ENCODE measurements at places on chromosomes 6 and 20. TPM values are rescaled to one million over a fixed set of nuclear protein-coding genes. Genes with fewer than 3 reads are reported as not detected.
A peak's percentile ranks its signal among the peaks of the same experiment; 100 is the strongest.

DNA sequence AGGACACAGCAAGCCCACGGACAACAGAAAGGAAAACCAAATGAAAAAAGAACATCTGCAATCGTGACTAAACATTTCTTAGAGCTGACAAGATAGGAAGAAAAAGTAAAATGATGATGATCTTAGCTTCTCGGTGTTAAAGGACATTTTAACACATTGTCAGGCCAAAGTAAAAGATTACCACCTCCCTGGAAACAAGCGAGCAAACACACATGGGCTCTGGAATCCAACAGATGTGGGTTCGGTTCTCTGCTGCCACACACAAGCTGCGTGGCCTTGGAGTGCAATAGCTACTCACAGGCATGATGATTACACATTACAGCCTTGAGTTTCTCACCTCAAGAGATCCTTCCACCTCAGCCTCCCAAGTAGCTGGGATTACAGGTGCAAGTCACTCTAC, 7.5 kb upstream of the AAR2 start:
- no peak for DNase-seq

DNA sequence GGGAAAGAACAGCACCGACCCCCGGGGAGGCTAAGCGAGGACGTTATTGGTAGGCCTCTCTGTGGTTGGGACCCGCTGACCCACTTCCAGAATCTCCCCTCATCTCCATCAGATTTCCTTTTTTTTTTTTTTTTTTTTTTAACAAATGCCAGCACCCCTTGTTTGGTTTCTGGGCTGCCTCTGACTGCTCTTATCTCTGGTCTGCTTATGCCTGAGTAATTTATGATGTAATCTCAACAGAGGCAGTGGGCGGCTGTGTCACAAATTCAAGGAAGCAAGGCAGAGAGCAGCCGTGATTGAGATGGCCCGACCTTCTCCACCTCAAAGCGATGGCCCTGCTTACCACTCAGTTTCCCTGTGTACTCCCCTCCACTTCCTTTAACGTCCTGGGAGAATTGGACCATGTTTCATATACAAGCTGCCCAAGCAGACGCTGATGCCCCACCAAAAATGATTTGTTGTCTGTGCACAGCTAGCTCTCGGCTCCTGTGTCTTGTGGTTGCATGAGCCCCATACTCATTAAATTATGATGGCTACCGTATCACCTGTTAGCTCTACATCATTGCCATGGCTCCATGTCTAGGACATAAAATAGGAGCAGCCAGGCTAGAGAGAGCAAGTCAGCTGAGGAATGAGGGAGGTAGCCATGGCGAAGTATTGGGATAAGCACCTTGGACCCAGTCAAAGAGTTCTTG, 98.1 kb downstream of the ZNF217 start:
- peak; percentile 73 for DNase-seq

DNA sequence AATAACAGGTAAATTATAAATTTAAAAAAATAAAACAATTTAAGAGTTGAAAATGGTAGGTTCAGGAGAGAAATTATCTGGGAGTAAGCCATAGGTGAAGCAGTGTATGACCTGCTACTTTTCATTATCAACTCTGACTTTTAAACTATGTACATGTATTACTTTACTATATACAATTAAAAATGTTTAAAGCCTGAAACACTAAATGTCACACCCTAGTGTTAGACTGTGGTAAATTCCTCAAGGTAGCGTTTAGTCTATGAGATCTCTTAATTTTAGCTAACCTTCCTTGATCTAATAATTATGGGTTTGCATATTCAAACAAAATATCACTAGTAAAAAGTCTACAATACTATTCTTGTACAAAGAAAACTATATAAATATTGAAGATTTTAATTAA, 22.3 kb upstream of the TBC1D32 start:
- no peak for DNase-seq

DNA sequence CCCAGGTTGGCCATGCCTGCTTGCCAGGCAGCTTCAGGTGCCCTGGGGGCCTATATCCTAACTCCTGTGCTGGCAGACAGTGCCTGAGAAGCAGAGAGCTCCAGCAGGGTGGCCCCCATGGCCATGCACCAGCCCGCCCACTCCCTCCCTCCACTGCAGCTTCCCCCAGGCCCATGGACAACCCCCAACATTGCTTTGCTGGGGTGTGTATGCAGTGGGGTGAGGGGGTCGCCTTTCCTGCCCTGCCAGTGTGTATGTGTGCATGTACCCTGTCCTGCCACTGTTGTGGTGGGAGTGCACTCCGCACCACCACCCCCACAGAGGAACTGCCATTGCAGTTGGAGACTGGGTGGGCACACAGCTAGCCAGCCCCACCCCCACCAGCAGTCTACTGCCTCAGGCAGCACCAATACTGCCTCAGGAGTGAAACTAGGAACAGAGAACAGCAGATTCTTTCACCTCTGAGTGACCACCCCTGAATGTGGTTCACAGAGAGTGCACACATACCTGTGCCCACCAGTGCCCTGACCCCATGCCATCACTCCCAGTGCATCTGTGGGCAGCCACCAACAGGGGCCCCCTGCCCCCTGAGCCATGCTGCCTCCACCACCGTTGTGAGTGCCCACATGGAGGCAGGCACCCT, 151.1 kb downstream of the LRRC1 start:
- DNase-seq: no peak

GRCh38 chr6:113352029-113352801, 504.9 kb upstream of the MARCKS start:
- peak; percentile 50 for DNase-seq

DNA sequence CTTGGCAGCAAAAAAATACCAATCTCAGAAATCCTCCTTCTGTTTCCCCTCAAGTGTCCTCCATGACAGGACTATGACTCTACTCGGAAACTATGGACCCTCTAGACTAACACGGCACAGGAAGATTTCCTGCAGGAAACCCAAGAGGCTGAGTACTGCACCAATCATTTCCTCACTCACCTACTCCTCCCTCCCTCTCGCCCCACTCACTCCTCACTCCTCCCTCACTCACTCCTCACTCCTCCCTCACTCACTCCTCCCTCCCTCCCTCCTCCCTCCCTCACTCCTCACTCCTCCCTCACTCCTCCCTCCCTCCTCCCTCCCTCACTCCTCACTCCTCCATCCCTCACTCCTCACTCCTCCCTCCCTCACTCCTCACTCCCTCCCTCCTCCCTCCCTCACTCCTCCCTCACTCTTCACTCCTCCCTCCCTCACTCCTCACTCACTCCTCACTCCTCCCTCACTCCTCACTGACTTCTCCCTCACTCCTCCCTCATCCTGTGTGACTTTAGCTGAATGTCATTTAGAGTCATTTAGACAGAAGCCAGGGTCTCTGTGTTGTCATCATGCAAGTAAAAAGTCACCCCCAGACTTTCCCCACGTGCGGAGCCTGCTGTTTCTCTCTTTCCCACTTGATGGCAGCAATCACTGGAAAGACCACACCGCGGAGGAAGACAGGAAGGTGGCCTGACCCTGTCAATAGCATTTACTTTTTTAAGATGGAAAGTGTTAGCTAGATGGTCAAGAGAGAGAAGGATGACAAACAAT, 226.8 kb upstream of the PDE10A start:
- DNase-seq: peak; percentile 23

DNA sequence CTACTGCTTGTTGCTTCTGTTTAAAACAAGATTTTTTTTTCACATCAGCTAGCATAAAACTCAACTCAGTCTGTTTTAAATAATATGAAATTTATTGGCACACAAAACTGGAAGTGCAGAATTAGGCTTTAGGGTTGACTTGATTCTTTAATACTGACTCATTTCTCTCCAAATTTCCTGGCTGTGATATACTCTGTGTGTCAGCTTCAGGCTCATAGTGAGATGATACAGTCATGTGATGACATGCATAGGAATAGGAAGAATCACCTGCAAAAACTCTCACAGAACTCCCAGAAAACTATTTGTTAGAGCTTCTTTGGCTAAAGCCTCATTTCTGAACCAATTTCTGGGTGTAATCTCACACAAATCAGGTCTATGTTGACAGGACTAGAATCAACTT, 1068.0 kb upstream of the EPHA7 start:
- DNase-seq: no peak

DNA sequence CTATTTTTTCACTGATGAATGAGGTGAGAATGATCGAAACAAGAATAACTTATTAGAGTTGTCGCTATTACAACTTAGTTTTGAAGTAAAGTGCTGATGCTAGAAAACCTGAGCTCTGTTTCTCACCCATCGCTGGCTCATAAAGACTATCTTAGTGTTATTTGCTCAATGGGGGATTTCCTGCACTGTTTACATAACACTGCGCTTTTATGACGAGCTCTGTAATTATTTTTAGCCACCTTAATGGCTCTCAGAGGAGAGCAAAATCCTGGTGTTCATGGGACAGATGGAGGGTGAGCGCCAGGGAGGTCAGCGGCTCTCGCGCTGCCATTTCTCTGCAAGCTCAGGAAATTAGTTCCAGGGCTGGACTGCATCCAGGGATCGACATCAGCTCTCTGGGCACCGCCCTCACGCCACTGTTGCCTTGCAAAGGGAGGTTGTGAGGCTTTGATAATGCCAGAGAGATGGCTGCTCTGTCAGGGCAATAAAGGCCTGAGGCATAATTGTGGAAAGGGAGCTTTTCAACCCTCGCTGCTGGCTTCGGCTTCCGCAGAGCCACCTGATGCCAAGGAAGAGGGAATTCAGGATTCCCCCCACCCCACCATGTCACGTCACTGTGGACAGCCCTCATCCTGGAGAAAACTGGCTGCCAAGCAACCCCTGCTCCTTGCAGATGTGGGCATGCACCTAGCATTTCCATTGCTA, 72.0 kb downstream of the DACT2 start:
- DNase-seq: peak; percentile 84

GRCh38 chr20:8074931-8075330, 55.4 kb upstream of the TMX4 start:
- DNase-seq: no peak

DNA sequence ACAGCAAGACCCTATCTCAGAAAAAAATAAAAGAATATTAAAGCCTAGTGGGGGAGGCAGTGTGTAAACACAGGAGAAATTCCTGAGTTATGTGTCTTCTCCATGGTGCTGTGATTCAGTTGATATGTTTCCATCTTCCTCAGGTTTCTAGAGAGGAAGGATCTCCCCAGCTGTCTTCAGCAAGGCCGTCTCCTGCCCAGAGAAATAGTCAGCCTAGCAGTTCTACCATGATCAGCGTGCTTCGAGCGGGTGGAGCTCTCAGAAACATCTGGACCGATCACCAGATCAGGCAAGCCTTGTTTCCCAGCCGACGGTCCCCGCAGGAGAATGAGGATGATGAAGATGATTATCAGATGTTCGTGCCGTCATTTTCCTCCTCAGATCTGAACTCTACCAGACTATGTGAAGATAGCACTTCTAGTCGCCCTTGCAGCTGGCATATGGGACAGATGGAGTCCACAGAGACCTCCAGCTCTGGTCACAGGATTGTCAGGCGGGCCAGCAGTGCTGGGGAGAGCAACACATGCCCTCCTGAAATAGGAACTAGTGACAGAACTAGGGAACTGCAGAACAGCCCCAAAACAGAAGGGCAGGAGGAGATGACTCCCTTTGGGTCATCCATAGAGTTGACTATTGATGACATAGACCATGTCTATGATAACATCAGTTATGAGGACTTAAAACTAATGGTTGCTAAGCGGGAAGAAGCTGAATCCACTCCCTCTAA, 34.9 kb upstream of the MTHFD1L start:
- no peak for DNase-seq

DNA sequence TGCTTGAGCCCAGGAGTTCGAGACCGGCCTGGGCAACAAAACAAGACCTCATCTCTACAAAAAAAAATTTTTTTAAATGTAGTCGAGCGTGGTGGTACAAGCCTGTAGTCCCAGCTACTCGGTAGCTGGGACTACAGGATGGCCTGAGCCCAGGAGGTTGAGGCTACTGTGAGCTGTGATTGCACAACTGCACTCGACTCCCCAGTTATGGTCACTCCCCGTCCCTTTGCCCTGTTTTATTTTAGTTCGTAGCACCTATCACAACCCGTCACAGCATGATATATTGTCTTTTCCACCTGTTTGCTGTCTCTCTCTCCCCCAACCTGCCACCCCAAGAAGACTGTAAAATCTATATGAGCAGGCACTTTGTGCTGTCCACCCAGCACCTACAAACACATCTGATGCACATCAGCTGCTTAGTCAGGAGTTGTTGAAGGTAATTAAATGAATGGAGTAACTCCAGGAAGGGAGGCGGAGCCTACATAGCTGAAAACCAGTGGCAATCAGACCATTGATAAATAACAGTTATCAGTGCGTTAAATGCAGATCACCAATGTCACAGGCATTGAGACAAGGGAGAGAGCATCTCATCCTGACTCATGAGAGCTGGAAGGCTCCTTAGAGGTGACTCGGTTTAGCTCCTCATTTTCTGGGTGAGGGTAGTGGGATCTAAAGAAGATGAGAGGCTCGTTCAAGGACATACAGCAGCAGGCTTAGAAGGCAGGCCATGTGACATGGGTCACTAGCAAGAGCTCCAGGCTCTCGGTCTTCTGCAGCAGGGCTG, 14.4 kb upstream of the XRN2 start:
- no peak for DNase-seq

GRCh38 chr6:128580224-128581110, 60.1 kb upstream of the PTPRK start:
- no peak for DNase-seq

GRCh38 chr6:135121434-135121833, 59.7 kb upstream of the MYB start:
- DNase-seq: no peak

GRCh38 chr20:35171753-35172433, at the start of gene PROCR:
TSS of gene PROCR (plus strand) at chr20:35172072. CDS start at chr20:35172155, 83 bp downstream.
- DNase-seq: peak; percentile 91

- no peak for DNase-seq
These were observed 67.4 kb upstream of the HINT3 start for GRCh38 chr6:125888989-125889656.

- DNase-seq: no peak
These were observed 18.4 kb downstream of the TTK start for GRCh38 chr6:80022803-80023202.

The CFAP206 gene
- total RNA-seq: 5.1 TPM

The ZSCAN16 gene
- 2.4 TPM for total RNA-seq

The GMPR gene
- 35.2 TPM for total RNA-seq

The TTLL9 gene
- 5.8 TPM for total RNA-seq

The RSPH9 gene
- total RNA-seq: 0.48 TPM

The PTK7 gene
- total RNA-seq: 196 TPM

The OR5V1 gene
- total RNA-seq: 9.1 TPM

The EFCAB8 gene
- total RNA-seq: 0.96 TPM

The PRDM13 gene
- total RNA-seq: 1.2 TPM

The TGIF2 gene
- total RNA-seq: 6.0 TPM

The CD93 gene
- 46.7 TPM for total RNA-seq
